ENCODE measurements at places on chromosomes 16 and 17. TPM values are rescaled to one million over a fixed set of nuclear protein-coding genes. Genes with fewer than 3 reads are reported as not detected.

The SPIRE2 gene
- total RNA-seq = 4.9 TPM

The MPV17L gene
- total RNA-seq = 6.9 TPM

The CDT1 gene
- 34.5 TPM for total RNA-seq

The SYT17 gene
- total RNA-seq = 9.7 TPM

The TMEM220 gene
- 4.9 TPM for total RNA-seq

The SHISA9 gene
- 0.05 TPM for total RNA-seq

The KCNJ2 gene
- total RNA-seq = 0.05 TPM
